HCT116 (cell line): ENCODE measurements at places on chromosomes 1 and 21.

- DNase-seq: no peak
These were observed 102.7 kb downstream of the LMX1A start for GRCh38 chr1:165253818-165254254.

DNA sequence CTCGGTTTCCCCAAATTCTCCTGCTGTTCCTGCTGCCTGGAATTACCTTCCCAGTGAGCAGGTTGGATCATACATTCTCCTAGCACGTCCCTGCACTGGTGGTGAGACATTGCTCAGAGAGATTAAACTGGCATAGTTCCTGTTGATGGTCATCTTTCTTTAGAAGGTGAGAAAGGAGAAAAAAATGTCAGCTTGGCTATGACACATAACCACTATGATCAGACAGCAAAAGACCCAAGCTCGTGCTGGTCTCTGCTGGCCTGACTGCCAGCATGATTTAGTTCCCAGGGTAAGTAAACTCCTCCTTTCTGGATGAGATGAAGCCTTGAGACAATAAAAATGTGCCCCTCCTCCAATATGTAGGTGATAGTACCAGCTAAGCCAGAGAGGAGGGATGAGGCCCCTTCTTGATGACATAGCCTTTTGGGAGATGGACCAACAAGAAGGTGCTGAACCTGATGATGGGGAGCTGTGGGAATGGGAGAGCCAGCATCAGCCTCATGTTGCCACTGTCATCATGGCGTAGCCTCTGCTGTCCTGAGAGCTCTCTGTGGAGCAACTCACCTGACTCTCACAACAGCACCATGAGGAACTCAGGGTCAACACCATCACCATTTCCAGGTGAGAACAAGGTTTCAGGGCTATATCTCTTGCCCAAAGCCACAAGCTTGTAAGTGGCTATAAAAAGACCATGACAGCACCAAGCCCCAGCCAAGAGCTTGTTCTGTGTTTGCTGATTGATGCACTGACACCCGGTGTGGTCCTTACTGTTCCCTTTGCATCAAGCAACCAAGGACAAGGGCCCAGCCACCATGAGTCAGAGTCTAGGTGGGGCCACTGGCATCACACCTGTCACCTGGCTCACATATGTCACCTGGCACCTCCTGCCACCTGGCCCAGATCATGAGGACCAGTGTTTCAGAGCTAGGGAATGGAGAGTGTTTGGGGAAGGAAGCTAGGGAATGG is 200.0 kb downstream of the MATN1 start:
- DNase-seq: peak; percentile 24

DNA sequence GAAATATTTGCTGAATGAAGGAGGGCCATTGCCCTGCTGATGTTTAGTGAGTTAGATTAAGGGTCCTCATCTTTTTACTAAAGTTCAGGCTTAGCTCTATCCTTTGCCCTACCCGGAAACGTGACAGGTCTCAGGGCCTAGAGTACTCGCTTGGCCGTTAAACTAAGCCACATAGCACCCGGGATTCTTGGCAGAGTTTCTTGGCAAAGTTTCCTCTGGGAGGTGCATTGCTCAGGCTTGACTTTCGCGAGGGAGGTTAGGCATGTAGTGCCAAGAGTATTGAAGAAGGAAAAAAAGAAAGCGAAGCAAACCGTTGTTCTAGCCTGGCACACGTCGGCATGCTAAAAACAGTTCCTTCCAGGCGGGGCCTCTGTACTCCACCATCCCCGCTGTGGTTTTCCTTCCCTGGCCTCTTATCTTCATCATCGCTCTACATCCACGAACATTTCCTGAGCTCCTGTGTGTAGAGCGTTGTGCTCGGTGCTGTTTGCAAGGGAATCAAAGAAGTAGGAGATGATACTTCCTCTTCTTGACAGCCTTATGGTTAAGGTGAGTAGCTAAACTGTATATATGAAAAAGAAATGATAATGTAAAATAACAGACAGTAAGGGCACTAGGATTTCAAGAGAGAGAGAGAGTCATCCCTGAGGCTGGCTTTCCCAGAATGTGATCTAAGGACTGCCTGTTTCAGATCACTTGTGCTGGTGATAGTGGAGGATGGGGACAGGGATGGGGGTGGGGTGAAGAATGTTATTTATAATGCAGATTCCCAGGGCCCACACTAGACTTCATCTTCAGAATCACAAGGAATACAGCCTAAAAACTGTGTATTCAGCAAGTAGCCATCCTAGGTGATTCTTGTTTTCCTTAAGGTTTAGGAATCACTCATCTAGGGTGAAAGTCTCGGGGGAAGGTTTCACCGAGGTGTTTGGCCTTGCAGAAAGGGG is 18.8 kb downstream of the RNF220 start:
- no peak for DNase-seq

GRCh38 chr1:184545601-184546000 is 158.8 kb downstream of the C1orf21 start:
- no peak for DNase-seq
